ENCODE measurements at places on chromosomes 2 and 18. TPM values are rescaled to one million over a fixed set of nuclear protein-coding genes. Genes with fewer than 3 reads are reported as not detected.

GRCh38 chr18:1394426-1394825 lies 489.8 kb downstream of the ADCYAP1 start:
- no peak for DNase-seq
- H3K4me3 ChIP-seq, result no peak overlapping the region
- H3K4me1 ChIP-seq, result no peaks in the 10 kb centered on the region

DNA sequence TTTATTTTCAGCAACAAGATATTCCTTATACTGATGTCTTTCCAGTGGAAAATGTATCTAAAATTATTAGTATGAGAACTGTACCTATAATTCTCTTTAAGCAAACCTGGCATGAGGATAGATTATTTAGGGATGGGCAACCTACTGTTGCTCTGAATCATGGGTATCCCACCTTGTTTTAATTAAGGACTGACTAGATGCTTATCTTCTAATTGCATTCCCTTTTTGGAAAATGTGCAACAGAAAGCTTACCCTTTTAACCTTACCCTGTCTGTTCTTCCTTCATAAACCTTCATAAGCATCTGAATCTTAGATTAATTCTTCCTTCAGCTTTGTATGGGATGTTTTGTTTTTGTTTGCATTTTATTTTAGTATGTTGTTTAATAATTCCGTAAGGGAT lies 110.3 kb downstream of the TAF4B start:
- DNase-seq, result no peak
- no peak overlapping the region for H3K4me3 ChIP-seq
- H3K4me1 ChIP-seq, result peaks cover 12% of the 10 kb centered on the region
- H3K27me3 ChIP-seq, result no peaks in the 10 kb centered on the region
- H3K36me3 ChIP-seq, result no peaks in the 10 kb centered on the region

DNA sequence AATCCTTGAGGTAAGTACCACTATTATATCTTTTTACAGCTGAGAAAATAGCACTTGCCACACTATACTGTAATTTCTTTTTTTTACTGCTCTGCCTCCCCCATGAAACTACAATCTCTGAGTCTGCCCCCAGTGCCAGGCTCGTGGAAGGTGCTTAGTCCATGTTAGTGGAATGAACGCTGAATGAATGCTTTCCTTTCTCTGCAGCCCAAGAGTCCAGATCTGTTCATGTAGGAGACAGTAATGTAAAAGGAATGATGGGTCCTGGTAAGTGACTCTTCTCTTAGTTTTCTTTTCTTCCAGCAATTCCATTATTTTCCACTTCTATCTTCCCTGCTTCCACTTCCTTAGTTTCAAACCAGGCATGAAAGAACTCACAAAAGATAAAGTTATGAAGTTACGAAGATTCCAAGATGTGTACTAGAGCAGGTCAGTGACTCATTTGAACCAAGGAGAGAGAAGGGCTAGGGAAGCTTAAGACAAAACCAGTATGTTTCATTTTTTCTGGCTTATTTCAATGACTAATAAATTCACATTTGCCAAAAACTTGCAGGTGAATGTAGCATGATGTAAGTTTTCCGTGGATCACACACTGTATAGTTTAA lies 46.0 kb downstream of the ARHGEF33 start:
- no peaks in the 10 kb centered on the region for H3K4me1 ChIP-seq
- H3K36me3 ChIP-seq, result peaks cover 5% of the 10 kb centered on the region
- no peak overlapping the region for H3K4me3 ChIP-seq
- no peaks in the 10 kb centered on the region for H3K27me3 ChIP-seq
- no peak overlapping the region for H3K27ac ChIP-seq

Gene RBM45
- total RNA-seq, result 18.1 TPM

DNA sequence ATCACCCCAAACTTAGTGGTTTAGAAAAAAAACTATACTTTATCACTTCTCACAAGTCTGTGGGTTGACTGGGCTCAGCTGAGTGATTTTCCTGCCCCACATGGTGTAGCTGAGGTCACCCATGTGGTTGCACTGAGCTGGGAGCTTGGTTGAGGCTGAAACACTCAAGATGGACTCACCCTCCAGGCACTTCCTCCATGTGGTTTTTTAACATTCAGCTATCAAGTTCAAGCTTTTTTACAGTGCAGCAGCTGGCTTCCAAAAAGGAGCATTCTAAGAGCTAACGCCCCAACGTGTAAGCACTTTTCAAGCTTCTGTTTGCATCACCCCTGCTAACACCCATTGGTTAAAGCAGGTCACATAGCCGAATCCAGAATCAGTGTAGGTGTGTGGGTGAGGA lies 105.9 kb upstream of the CREB1 start:
- no peak overlapping the region for H3K27ac ChIP-seq
- no peaks in the 10 kb centered on the region for H3K36me3 ChIP-seq
- no peak for DNase-seq
- no peaks in the 10 kb centered on the region for H3K27me3 ChIP-seq
